ENCODE measurements at places on chromosomes 3 and 15.

DNA sequence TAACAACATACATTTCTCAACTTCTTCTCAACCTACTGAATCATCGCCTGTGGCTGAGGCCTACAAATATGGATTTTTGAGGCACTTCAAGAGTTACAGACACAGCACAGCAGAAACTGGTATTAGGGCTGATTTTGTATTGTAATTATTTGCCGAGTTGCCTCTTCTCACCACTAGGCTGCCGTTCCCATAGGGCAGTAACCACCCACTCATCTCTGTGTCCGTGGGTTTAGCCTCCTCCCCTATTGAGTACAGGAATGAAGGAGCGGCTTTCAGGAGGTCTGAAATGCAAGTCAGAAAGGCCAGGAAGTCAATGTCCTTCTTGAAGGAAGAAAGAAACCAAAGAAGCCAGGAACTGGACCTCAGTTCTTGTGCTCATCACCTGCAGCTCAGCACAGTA lies 220.8 kb downstream of the MTHFS start:
- peak; percentile 3 for DNase-seq

DNA sequence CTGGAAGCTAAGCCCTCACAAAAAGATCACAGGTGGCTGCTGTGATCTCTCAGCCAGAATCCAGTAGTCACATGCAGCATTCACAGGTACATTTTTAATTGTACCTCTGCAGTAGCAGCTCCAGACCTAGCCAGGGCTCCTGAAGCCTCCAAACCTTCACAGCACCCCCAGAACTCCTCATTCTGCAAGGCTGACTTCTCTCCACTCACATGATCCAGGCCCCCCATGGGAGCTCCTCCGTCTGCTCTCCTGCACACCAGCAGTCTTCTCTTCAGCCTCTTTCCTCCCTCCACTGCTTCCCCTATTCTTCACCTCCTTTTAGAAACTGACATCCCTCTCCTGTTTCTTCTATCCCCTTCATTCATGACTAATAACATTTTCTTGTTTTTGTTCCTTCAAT lies 13.2 kb upstream of the CPEB1 start:
- DNase-seq, result no peak

GRCh38 chr3:53109190-53109589 lies 21.0 kb downstream of the RFT1 start:
- no peak for DNase-seq

DNA sequence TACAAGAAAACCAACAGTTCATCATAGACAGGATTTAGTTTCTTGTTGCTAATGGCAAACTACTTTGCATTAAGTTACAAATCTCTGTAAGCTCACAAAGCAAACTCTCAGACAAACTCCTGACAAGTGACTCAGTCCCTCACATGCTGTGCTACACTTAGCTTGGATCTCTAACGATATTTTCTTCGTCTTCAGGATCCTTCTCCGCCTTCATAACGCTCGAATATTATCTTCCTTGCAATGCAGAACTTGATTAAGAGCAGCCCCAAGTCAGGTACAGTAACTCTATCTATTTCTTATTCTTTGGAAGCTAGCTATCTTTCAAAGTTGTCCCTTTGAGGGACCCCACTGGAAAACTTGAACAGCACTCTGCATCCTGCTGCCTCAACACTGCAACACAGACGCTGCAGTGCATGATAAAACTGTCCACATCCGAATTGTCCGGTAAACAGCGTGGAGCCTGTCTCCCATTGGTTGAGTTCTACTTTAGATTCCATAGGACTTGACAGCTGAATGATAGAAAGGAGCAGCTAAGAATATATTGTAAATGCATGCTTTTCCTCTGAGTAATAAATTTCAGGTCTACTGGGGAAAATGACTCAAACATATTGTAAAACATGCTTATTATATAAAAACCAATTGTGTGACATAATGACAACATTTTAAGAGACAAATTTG lies 61.3 kb downstream of the UACA start:
- no peak for DNase-seq

GRCh38 chr15:64706011-64706911 lies 69.1 kb downstream of the RBPMS2 start:
- no peak for DNase-seq

DNA sequence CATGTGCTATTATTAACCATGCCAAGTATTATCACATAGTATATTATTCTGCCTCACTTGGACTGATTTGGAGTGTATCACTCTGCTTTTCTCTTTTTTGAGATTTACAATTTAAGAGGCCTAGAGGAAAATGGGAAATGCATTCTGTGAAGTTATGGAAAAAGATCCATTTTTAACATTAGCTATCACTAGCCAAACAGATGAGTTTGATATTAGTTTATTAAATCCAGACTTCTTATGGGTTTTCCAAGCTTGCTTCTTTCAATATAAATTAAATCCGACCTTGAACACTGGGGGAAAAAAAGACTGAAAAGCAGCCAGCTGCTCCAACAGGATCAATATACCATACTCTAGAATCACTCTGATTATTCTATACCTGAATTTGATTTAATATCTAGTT lies 30.1 kb upstream of the PLOD2 start:
- DNase-seq, result no peak

- DNase-seq, result no peak
Observed at GRCh38 chr15:92596623-92597022, 59.0 kb downstream of the FAM174B start.

DNA sequence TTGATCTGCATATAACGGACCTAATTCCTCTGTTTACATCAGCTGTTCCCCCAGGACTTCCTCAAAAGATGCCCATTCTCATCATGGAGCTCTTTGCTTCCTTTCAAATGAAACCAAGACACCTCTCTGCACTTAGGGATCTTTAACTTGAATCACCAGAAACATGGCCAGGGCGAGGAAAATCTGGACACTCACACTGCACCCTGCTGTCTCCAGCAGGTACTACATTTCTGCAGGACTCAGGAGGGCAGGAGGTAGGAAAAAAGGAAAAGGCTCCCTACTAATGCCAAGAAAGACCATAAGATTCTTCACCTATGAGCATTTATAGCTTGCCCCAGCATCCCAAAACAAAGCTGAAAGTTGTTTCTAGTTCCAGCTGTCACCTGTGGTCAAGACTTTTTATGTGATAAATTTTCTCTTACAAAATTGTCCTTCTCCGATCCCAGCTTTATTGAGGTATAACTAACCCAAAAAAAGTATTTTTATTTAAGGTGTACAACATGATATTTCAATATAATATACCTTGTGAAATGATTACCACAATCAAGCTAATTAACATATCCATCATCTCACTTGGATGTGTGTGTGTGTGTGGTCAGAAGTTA lies 87.3 kb upstream of the C15orf61 start:
- DNase-seq, result peak; percentile 56

GRCh38 chr15:68206711-68207151 lies 1.6 kb upstream of the CALML4 start:
- DNase-seq, result no peak

DNA sequence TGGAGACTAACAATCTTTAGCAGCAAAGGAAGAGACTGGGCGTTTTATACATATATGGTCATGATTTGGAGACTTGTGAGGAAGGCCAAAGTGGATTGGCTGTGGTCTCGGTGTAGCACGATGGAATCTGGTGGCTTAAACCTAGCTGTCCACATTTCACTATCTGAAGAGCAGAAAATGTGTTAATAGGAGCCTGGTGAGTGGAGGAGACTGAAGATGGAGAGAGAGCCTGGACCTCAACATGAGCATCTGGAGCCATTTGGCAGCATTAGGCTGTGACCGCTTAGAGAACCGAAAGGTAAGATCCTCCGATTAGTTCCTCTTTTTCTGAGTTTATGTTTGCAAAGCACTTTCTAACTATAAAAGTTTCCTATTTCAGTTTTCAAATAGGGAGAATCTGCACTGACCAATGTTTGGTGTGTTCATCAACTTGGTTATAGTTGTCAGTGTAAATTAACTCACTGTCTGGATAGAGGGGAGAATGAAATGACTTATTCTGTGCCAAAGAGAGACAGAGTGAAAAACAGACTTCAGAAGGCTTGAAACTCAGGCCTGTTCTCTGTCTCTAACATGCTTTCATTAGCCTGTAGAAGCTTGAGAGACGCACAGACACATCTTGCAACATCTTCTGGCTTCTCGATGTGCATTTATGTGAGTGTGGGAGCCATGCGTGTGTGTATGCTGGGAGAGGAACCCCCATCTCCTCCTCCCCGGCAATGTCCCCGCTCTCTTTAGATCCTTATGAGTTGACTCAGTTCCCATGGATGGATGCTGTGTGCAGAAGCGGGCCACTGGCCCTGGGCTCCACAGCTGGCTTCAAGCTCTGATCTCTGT lies 244.7 kb upstream of the TBL1XR1 start:
- DNase-seq, result peak; percentile 81

- no peak for DNase-seq
Observed at GRCh38 chr15:58277333-58277732, 139.2 kb downstream of the AQP9 start.

DNA sequence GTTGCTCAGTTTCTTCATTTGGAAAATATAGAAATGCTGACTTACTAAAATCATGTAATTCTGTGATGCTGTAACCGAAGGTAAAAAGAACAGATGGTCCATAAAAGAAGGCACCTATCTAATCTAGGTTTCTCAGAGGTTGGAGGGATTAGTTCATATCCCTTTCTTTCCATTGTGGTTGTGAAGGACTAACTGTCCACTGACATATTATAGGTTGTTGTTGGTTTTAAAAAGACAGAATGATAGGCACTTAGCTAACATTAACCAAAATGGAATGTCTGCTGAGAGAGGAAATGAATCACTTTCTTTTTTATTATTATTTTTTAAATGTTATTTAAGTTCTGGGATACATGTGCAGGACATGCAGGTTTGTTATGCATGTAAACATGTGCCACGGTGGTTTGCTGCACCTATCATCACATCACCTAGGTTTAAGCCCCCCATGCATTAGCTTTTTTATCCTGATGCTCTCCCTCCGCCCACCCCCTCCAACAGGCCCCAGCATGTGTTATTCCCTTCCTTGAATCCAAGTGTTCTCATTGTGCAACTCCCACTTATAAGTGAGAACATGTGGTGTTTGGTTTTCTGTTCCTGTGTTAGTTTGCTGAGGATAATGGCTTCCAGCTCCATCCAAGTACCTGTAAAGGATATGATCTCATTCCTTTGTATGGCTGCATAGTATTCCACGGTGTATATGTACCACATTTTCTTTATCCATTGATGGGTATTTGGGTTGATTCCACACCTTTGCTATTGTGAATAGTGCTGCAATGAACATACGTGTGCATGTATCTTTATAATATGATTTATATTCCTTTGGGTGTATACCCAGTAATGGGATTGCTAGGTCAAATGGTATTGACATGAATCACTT lies 45.8 kb downstream of the ALDH1A2 start:
- no peak for DNase-seq

GRCh38 chr3:72976281-72976741 lies 20.3 kb upstream of the PPP4R2 start:
- DNase-seq, result no peak

- DNase-seq, result no peak
Observed at GRCh38 chr3:39062180-39062579, 10.4 kb downstream of the WDR48 start.

DNA sequence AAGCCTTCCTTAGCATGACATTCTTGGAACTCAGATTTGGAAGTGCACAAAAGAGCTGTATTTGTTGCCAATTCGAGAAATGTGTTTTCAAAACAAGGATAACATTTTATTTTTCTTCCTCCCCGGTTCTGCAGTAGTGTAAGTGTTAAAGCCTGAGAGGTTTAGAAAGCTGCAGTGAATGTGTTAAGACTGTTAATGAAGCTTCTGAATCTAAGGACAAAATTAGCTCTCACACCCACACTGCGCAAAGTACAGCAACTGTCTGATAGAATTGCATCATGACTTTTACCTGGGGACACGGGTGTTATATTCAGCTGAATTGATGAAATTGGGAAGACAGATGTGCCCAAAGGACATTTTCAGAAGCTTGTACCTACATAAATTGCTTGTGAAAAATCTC lies 344.4 kb downstream of the CADM2 start:
- no peak for DNase-seq

DNA sequence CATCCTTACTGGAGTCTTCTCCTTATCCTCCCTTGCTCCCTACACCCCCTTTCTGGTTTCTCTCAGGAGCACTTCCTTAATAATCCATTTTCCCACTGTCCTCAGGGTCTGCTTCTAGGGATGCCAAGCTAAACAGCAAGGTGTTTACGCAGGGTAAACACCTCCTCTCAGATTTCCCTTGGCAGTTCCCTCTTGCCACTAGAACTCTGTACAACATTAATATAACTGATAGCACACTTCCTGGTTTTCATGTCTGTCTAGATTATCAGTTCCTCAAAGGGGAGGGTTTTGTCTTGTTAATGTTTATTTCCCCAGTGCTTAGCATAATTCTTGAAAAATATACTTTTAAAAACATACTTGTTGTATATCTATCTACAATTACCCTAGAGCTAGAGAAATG lies 118.0 kb upstream of the SLC24A5 start:
- no peak for DNase-seq

- DNase-seq, result no peak
Observed at GRCh38 chr3:134239538-134239937, 11.1 kb downstream of the RYK start.

DNA sequence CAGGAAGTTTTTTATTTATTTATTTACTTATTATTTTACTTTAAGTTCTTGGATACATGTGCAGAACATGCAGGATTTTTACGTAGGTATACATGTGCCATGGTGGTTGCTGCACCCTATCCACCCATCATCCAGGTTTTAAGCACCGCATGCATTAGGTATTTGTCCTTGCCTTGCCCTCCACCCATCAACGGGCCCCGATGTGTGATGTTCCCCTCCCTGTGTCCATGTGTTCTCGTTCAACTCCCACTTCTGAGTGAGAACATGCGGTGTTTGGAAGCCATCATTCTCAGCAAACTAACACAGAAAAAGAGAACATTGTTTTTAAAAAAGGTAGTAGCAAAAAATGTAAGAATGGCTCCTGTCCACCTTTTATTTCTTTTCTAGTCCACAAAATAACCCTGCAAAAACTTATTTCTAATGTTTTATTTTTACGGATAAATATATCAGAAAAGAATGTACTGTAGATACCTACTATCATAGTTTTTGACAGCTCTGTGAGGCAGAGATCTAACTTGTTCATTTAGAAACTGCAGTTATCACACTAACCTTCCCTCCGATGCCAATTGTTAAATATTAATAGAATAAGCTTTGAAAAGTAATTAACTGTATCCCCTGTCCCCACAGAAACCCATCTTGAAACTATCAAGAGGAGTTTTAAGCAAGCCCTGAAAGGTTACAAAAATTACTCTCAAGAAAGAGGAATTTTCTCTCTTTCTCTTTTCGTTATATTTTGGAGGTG lies 189.2 kb downstream of the LPP start:
- DNase-seq, result no peak

- peak; percentile 85 for DNase-seq
Observed at GRCh38 chr15:66294157-66294931, 976 bp downstream of the DIS3L start.

GRCh38 chr15:69126054-69126469 lies 34.4 kb upstream of the GLCE start:
- DNase-seq, result no peak

Measured in NAMALWA (cell line).